ENCODE measurements at places on chromosomes 12 and 14.
A peak's percentile ranks its signal among the peaks of the same experiment; 100 is the strongest.

DNA sequence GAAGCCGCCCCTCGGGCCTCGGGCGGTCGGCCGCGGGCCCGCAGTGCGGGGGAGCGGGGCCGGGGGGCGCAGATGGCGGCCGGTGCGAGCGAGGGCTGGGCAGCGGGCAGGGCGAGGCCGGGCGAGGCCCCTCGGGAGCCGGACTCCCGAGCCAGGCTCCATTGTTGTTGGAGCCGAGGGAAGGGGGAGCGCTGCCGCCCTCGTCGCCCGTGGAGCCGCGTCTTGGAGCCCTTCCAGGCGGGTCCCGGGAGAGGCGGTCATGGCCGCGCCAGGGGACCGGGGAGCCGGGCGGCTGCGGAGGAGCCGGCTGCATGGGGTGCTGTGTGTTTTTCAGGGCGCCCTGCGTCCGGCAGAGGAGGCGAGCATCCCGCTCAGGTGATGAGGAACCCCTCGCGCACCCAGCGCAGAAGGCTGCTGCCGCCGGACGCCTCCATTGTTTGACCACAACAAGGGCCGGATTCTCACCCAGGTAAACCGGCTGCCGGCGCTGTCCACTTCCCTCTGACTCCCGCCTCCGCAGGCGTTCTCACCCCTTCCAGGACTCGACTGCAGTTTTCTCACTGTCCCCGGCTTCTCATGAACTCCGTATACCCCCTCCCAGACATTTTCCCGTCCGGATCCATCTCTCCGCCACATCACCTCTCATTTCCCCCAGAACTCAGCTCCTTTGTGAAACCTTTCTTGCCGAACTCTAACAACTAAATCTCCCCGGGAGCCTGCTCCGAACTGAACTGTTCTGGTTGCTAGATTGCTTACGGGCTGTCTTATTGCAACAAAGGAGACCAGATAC is 732 bp downstream of the ZNF664 start:
- peak; percentile 17 for DNase-seq

DNA sequence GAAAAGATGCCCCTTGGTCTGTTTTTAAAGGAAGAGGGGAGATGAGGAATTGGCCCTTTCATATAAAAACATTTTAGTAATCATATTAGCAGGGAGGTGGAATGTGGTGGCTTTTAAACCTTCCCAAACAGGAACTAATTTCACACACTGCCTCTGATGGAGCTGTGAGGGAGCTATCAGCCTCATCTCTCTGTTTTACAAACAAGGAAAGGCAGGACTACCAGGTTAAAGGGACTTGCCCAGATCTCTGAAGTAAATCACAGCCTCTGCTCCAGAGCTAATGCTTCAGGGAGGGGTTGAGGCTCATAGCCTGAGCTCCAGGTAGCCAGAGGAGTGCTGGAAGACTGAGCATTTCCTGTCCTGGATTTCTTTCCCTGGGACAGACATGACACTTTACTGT is 1.1 kb upstream of the BMP4 start:
- no peak for DNase-seq

DNA sequence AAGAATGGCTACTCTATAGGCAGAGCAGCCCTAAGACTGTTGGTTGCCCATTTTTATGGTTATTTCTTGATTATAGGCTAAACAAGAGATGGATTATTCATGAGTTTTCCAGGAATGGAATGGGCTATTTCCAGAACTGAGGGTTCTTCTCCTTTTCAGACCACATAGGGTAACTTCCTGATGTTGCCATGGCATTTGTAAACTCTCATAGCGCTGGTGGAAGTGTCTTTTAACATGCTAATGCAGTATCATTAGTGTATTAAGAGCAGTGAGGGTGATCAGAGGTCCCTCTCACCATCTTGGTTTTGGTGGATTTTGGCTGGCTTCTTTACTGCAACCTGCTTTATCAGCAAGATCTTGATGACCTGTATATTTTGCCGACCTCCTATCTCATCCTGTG is 904.6 kb upstream of the FBXO33 start:
- no peak for DNase-seq

GRCh38 chr12:94575645-94576403 is 74.5 kb downstream of the TMCC3 start:
- DNase-seq, result no peak

- DNase-seq, result no peak
These were observed 202.7 kb upstream of the FRMD6 start for GRCh38 chr14:51448831-51449670.

DNA sequence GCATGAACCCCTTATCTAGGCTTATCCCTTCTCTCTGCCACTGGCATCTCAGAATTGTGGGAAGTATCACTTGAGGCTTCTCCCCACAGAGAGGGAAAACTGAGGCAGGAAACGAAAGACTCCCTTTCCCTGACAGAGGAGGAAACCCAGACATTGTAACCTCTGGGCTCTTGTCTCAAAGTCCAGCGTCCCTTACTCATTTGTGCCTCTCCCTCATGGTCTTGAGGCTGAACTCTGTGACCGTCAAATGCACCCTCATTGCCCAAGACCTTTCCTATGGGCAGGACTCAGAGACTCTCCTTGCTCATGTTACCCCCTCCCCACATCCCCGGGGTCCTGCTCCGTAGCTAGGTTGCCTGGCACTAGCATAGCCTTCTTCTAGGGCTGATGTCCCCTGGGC is 3.8 kb downstream of the CACNB3 start:
- DNase-seq, result no peak

- DNase-seq, result no peak
These were observed 4.2 kb downstream of the CSRP2 start for GRCh38 chr12:76874491-76875190.

GRCh38 chr12:18270958-18271460 is 9.7 kb downstream of the PIK3C2G start:
- no peak for DNase-seq

DNA sequence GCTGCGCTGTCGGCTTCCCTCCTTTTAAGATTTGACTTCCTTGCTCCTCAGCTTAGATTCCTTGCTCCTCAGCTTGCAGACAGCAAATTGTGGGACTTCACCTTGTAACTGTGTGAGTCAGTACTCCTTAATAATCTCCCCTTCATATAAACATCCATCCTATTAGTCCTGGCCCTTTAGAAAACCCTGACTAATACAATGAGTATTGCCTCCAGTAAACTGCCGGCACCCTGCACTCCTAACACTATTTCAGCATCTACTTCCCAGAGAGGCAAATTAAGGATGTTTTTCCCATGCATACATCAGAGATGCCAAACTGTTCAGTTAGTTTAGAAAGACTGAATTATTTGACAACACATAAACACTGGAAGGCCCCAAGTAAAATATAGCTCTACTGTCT is 611.3 kb upstream of the TMEM132C start:
- no peak for DNase-seq

DNA sequence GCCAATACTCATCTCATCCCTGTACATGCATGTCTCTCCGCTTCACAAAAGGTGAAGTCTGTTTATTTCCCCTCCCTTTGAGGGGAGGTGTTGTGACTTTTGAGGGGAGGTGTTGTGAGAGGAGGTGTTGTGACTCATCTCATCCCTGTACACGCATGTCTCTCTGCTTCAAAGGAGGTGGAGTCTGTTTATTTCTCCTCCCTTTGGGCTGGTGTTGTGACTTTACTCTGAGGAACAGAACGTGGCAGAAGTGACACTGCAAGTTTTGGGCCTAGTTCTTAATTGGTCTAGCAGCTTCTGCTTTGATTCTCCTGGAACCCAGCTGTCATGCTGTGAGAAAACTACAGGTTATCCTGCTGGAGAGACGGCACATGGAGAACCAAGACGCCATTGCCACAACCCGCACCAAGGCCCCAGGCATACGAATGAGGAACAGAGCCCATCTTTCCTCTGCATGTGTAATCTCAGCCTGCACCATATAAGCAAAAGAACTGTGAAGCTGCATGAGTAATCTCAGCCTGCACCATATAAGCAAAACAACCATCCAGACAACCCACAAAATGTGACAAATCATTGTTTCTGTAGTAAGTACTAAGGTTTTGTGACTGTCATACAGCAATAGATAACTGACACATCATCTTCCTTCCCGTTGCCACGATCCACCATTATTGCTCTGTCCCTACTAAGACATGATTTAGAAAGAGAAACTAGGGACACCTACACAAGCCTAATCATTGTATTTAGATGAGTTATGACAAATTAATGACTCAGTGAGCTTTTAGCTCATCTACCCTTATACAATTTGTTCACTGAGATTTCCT is 30.0 kb downstream of the GALNT4 start:
- peak; percentile 11 for DNase-seq

DNA sequence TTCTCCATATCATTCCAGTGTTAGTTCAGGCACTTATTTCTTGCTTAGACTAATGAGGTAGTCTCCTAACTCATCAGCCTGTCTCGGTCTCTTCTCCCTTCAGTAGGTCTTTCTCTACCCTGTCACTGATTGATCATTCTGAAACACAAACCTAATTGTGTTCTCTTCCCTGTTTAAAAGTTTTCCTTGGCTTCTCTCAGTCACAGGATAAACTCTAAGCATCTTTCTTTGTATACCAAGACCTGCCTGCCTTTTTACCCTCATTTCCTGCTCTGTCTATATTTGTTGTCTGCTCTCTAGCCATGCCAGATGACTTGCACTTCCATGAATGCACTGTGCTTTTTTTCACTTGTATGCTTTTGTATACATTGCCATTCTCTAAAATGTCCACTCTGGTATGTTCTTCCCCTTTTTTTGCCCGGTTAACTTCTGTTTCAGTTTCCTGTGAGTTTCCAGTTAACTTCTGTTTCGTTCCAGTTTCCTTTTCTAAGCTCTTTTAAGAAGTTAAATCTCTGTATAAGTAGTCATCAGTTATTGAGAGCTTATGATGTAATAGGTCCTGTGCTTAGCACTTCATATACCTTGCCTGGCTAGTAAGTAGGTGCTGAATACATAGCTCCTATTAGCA is 12.8 kb downstream of the DIP2B start:
- peak; percentile 45 for DNase-seq

DNA sequence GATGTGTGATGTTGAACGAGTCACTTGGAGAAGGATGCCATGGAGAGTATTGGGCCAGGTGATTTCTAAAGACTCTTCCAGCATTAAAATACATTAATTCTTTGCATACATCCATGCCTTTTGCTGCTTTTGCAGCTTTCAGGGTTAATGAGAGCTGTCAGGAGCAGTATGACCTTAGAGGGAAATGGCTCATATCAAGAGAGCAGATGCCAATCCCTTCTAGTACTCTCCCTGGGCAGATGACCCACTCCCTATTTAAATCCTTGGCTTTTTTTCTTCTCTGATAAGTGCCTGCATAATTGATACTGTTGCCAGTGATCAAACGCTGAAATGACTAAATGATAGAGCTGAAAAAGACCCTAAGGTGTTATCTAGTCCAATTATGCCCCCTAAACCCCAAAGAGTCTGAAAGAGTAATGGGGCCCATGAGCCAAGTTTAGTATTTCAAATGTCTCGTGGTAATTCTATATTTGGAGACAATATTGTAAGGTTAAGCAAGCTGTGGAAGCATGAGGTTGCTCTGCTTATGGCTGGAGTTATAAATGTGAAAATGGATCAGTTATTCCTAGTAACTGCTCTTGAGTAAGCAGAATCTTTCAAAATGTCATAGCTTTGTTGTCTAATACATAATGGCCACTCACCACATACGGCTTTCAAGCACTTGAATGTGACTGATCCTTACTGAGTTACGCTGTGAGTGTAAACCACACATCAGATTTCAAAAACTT is 137.3 kb downstream of the ETV6 start:
- DNase-seq, result no peak

DNA sequence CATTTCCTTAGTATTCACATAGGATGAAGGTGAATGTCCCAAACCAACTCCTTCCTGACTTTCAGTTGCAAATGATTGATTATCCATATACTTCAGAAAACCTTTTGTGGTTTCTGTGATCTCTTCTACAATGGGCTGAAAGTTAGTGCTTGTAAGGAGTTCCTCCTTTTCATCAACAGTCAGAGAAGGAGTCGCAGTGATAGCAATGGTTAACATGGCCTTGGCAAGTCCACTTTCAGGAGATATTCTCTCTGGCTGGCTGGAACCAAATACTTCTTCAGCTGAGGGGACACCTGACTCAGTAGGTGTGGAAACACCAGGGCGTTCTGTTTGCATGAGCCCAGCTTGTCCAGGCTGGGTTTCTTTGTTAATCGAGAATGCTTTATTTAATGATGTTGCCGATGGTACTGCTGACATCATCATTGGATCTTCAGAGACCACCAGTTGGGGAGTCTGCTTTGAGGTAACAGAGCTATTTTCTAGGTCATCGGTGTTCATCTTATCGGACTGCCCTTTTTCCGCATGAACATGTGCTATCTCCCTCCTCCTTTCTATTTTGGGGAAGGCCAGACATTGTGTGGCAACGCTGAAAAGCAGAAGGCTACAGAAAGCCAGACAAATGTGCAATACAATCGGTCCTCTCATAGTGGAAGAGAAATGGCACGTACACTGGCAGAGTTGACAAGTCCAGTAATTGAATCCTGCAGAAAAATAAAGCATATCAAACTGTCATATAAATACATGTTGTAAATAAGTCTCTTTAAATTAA is 13.1 kb downstream of the ARMH4 start:
- DNase-seq, result no peak

DNA sequence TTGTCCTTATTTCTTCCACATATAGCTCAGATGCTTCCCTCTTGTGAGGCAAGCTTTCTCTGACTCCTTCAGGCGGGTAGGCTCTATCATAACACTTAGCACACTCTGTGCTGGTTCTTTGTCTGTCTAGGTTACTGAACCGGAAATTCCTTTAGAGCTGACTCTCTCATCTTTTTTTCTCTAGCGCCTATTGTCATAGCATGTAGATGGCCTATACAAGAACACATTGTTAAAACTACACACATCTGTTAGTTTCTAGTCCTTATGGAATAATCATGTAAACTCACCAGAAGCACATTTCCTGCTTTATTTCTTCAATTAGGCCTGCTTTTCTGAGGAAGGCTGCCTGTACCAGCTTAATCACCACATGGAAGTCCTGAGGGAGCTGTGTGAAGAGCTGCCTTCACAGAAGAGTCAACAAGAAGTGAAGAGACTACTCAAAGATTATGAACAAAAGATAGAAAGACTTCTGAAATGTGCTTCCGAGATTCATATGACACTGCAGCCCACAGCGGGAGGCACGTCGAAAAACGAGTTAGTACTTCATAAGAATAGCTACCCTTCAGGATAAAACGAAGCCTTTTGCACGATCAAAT is 143.9 kb downstream of the SYNE2 start:
- DNase-seq, result no peak

- no peak for DNase-seq
These were observed 148.2 kb downstream of the ADGRD1 start for GRCh38 chr12:131101703-131102492.

DNA sequence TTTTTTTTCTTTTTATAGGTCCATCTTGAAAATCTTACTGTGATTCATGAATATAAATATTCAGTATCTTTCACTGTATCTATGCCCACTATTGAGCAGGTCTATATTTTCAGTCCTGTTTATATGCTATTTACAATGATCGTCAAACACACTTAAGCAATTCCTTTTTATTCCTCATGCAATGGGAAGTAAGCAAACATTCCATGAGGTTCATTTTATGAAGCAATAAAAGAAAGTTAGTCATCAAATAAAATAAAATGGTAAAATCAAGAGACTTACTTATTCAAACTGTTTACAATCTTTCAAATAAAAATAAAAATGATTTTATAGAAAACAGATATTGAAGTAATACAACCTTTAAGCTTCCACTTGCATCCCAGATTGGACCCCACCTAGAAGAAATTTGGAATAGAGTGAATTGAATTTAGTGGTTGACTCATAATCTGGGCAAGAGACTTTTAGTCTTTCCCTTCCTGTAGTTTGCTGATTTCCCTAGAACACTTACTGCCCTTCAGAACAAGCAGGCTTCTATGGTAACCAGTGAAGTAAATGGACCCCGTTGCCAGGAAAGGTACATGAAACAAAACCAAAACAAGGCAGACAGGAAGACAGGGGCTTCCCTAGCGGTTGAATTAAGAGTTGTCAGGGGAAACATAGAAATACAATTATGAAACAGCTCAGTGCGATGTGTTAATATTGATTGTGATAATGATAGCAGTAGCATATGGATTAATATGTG is 241.0 kb upstream of the ATP2B1 start:
- peak; percentile 65 for DNase-seq

Data from stimulated activated naive B cell treated with anti-CD40 and anti-IgM and Interleukin-4, amounts not matched to agents 10 μg/mL and 1 μg/mL and 100 μg/mL, for 72 hours (primary cell).